ENCODE measurements at places on chromosomes 4 and X.

DNA sequence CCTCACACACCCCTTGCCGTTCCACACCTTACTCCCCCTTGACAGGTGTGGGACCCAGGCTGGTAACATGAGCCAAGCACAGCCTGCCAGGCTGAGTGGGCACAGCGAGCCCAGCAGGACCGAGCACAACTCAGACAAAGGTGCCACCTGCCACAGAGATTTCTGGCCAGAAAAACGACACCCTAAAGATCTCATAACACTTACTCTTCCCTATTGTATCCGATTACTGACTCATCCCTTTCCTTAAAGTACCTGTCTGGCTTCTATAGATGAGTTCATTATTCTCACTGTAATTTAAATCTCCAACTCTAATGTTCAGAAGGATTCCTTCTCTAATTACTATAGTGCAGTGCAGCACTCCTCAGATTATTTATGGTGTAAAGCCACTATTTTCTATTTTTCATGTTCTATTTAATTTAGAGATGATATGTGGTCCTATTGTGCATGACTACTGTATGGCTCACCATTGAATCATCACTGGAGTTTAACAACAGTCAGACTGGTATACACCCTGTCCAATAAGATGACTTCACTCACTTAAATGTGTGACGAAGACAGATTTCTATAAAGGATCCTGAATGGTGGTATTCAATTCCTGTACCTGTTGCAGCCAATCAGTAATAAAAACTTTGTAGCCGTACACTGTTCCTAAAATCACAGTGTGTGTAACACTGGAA is 7.6 kb upstream of the SYTL5 start:
- DNase-seq = peak; percentile 15

GRCh38 chr4:150139297-150139865 is 61.1 kb downstream of the DCLK2 start:
- no peak for DNase-seq

DNA sequence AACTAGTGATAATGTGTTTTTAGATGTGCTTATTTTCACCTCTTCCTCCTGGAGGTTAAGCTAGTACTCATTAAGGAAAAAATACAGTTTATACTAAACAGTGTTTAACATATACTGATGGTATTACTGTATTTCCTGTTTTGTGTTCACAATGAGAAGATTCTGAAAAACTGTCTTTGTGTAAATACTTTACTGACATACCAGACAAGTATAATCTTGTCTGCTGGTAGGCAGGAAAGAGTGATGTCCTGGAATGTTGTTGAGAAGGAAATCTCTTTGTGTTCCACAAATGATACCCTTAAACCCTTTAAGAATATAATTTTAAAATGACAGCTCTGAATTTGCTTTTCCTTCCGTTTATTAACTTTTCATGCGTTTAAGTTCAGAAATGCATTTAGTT is 205.5 kb upstream of the NUDT6 start:
- no peak for DNase-seq

DNA sequence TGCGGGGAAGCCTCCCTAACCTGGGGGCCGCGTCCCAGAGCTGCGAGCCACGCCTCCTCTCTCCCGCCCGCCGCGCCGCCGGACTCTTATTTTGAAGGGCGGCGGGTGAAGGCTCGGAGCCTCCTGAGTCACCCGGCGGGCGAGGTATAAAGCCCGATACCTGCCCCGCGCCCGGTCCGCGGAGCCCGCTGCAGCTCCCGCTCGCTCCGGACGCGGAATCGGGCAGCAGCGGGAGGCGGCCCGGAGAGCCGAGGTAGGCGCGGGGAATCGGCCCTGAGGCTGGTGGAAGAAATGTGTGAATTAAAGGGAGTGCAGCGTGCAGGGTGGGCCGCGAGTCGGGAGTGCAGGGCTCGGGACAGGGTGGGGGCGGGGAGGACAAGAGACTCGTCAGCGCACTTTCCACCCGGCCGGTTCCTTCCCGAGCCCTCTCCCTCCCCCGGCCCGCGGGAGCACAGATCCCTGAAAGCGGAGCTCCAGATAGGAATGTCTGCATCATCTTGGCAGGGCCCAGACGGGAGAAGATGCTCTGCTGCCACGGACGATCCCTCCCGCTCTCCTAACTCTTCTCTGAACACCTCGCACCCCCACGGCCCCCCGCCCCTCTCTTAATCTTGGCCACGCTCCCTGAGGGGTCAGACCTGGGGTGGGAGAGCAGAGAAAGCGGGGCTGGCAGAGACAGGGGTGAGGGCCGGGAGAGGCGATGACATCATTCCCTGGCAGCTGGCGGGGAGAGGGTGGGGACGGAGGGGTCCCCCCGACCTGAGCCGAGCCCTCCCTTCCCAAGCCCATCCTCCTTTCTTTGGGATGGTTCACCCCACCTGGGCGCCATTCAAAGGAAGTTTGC is 177.9 kb downstream of the CBR4 start:
- DNase-seq = peak; percentile 91

- DNase-seq = no peak
These were observed 63.8 kb upstream of the ENPP6 start for GRCh38 chr4:184281231-184282139.

- DNase-seq = peak; percentile 15
These were observed 1.5 kb downstream of the PLS3 start for GRCh38 chrX:115562480-115562847.

DNA sequence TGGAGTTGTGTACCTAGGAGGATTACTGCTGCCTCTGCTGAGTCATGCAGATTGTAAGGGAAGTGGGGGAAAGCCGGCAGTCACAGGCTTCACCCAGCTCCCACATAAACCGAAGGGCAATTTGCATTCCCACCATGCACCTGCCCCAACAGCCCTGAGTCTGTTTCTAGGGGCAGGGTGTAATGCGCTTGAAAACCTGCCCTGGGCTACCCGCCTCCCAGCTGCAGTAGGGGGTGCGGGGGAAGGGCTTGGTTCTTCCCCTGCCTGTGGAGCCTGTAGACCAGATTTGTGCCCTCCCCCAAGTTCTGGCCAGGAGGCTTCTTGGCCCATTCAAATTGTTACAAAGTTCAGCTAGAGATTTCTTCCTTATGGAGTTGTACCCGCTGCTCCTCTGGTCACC is 269.2 kb upstream of the DDX53 start:
- no peak for DNase-seq

- no peak for DNase-seq
These were observed at the start of gene HS3ST1 for GRCh38 chr4:11428231-11428898. TSS of gene HS3ST1 (minus strand) at chr4:11428894. CDS start at chr4:11400005, 28,889 bp downstream.

DNA sequence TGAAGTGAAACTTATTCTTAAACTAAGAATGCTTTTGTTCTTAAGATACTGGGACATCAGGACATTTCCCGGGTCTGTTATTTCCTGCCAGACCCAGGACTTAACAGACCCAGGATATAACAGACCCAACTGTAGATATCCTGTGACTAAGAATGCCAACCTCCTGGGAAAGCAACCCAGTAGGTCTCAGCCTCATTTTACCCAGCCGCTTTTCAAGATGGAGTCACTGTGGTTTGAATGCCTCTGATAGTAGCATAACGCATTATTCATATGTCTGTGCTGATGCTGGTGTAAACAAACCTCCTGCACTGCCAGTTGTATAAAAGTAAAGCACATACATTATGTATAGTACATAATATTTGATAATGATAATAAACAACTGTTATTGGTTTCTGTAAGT is 185.8 kb upstream of the GPRIN3 start:
- no peak for DNase-seq

DNA sequence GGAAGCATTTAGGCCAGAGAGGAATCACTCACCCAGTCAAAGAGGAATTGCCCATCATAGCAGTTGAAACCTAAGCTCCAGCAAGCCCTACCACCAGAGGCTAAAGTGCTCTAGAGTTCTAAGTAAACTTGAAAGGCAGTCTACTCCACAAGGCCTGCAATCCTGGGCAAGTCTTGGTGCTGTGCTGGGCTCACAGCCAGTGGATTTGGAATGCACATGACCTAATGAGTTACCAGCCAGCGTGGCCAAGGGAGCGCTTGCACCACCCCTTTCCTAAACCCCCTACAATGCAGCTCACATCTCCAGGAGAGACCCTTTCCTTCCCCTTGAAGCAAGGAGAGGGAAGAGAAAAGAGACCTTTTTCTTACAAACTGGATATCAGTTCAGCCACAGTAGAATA is 445.7 kb downstream of the GASK1B start:
- DNase-seq = no peak

DNA sequence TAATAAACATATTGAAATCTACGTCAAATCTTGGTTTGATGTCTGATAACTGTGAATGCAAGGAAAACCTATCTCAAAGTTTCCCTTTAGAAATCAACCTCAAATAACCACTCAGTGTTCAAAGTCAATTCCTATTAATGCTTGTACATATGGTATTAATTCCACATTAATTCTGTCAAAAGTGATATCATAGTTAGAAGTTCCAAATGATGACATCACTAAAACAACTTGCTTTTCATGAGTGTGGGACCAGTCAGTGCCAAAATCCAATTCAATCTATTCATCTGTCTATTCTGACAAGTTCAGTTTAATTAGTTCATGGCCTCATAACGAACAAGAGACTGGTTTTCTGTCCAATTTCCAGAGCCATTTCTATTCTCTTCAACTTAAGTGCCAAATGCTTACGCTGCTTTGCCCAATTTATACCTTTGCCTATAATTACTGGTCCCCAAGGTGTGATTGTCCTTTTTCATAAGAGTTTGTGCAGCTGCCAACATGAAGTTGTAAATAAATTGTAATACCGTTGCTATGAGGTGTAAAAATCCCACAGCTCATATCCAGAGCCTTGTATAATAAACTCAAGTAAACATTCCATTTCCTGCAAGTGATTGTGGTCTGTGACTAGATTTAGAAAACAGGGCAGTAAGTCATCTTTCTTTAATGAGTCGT is 476.2 kb downstream of the RAB28 start:
- no peak for DNase-seq

DNA sequence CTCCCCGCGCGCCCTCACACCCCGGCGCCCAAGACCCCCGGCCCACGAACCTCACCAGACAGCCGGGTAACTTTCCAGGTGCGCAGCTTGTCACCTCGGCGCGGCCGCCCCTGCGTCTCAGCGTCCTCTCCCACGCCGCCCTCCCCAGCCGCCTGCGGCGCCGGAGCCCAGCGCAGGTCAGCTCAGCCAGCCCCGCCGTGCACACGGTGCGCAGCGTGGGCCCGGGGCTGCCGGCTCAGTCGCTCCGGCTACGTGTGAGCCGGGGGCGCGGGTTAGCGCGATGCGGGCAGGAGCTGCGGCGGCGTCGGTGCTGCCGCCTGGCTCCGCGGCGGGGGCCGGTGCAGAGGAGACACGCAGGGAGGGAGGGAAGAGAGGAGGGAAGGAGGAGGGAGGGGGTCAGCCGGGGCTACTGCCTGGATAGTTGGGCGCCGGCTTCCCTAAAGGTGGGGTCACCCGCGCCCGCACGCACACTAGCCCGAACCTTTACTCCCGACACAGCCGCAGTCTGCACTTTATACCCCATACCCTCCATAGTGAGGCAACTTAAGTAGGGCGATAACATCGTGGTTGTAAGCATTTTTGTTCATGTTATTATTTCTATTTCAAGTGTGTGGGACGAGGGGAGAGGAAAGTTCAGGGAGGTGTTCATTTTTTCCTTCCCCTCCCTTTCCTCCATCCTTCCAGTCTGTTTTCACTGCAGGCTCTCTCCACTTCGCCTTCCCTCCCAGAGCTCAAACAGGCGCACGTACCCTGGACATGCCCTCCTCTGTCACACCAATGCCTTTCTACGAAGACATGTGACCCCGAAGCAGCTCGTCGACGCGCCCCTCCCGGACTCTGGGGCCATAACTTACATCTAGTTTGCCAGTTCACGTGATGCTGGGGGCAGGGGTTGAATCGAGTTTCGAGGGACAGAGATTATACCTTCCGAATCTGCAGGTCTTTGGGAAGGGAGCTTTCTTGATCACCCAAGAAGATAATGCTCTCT is at the start of gene PRKG2:
Gene PRKG2 (minus strand): TSS at position 342 of the 988 bp plus-strand sequence. CDS start 10,175 bp downstream, outside the sequence.
- peak; percentile 54 for DNase-seq

Data from AG20443 (cell line).